ENCODE measurements at places on chromosomes 13 and 19. TPM values are rescaled to one million over a fixed set of nuclear protein-coding genes. Genes with fewer than 3 reads are reported as not detected.

GRCh38 chr13:49066856-49067255, 91.1 kb downstream of the FNDC3A start:
- no peaks in the 10 kb centered on the region for H3K36me3 ChIP-seq
- no peak overlapping the region for H3K4me3 ChIP-seq

DNA sequence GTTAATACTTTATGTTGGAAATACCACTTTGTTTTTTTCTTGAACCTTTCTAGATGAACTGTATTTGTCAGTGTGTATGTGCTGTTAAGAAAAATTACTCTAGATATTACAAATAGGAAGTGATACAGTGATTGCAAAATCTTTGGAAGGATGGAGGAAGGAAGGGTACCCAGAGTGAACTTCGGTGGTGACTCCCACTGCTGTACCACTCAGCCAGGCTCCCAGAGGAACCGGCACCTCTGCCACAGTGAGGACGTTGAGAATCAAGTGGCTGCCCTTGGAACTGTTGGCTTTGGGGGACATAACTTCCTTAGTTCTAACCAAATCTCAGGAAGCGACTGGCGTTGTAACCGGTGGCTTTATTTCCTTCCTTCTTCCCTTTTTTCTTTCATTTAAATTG, 184.7 kb downstream of the PCCA start:
- no peaks in the 10 kb centered on the region for H3K4me1 ChIP-seq
- H3K4me3 ChIP-seq, result no peak overlapping the region
- no peak for DNase-seq
- H3K27ac ChIP-seq, result no peak overlapping the region

DNA sequence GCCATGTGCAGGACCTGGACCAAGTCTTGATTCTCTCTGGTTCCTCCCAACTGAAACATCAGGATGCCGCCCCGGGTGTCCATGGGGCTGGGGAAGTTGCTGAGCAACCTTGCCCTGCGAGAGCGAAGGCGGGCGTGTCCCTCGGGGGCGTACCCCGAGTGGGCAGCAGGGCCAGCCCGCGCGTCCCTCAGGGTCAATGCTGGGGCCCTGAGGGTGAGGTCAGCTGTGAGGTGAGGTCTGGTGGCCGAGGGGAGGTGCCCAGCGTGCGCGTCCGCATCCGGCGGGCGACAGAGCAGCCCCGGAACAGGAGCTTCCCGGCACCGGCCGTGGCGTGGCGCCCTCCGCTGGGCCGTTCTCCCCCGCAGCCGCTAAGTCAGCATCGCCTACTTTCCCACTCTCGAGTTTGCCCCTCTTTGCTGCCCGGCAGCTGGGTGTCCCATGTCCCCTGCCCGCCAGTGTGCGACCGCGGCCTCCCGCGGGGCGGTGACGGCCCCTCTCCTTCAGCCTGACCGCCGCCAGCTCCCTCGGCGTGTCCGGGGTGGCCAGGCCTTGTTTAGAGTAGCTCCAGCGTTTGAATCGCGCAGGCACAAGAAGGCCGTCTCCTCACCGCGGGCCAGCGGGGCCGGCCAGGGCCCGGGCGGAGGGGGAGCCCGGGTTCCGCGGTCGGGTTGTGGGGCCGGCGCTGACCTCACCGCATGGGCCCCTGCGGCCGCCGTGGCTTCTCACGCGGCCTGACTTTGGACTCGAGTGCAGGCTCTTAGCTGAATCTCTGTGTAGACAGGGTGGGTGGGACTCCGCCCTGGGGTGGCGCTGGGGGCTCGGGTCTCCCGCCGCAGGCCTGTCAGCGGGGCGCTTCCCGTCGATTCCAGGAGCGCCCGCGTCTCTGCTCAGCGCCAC, 33.0 kb downstream of the GJA3 start:
- no peaks in the 10 kb centered on the region for H3K36me3 ChIP-seq
- H3K4me1 ChIP-seq, result no peaks in the 10 kb centered on the region
- H3K27ac ChIP-seq, result peak overlapping the region; percentile 90
- peak overlapping the region; percentile 84 for H3K4me3 ChIP-seq
- peak; percentile 83 for DNase-seq

DNA sequence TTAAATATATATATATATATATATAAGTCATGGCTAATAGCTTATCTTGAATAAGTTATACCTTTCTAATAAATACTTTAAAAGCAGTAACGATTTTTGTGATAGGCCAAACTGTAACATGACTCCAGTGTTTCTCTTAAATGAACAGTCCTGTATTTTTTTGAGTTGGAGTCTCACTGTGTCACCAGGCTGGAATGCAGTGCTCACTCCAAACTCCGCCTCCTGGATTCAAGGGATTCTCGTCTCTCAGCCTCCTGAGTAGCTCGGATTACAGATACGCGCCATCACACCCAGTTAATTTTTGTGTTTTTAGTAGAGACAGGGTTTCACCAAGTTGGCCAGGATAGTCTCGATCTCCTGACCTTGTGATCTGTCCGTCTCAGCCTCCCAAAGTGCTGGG, 814.2 kb upstream of the SLITRK5 start:
- H3K27ac ChIP-seq, result no peak overlapping the region
- no peak for DNase-seq
- no peaks in the 10 kb centered on the region for H3K36me3 ChIP-seq
- H3K4me1 ChIP-seq, result no peaks in the 10 kb centered on the region
- H3K4me3 ChIP-seq, result no peak overlapping the region

DNA sequence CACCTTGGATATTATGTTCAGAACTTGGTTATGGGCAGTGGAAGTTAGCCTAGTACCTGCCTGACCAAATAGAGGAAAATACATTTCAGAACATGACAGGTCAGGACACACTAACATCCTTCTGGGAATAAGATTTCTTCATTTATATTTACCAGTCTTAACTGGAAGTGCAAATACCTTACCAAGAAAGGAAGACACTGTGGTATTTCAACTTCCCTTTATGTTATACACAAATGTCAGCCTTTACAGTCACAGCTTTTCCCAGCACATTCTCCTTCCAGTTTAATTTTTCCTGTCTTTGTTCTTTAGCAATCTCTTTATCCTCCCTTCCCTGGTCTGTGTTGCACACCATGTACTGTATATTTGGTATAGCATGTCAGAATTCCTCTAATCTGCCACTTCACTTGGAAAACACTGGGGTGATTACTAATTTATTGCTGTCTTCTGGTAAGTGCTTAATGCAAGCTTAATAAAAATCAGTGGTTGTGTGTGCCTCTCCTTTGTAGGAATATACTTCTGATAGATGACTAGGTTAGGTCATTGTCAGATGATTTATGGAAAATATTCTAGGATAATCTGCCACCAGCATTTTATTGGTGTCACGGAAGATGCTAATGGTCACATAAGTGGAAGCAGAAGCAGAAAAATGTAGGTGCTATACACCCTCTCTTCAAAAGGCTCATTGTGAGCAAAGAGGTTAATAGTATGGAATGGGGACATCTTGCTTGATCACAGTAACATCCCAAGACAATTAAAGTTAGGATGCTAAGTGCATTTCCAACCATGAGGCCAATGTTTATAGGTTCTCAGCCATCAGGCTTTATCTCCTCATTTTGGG, 124.3 kb upstream of the STARD13 start:
- H3K27ac ChIP-seq, result no peak overlapping the region
- H3K4me1 ChIP-seq, result no peaks in the 10 kb centered on the region
- no peaks in the 10 kb centered on the region for H3K36me3 ChIP-seq
- no peak overlapping the region for H3K4me3 ChIP-seq
- H3K27me3 ChIP-seq, result no peaks in the 10 kb centered on the region

GRCh38 chr19:1774989-1775772, 21.9 kb downstream of the ONECUT3 start:
- H3K27me3 ChIP-seq, result peaks cover 16% of the 10 kb centered on the region
- H3K4me1 ChIP-seq, result peaks cover 2% of the 10 kb centered on the region
- DNase-seq, result no peak
- no peak overlapping the region for H3K4me3 ChIP-seq

DNA sequence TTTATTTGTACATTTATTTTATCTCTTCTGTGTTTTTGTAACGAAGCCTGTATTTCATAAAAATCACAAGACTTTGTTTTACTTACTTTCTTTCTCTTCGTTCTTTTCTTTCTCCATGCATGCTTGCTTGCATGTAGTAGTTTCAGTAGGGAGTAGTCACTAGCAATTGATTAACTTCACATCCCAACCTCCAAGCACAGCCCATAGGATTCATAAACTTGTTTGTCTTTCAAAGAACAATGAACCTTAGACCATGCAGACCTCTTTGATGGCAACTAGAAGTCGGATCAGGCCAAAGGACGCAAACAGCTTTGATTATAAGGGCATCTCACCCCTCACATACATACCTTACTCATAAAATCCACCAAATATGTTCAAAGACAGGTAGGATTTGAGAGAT, 3.1 kb upstream of the PRR20A start:
- DNase-seq, result no peak
- H3K4me1 ChIP-seq, result no peaks in the 10 kb centered on the region
- H3K36me3 ChIP-seq, result no peaks in the 10 kb centered on the region
- H3K27ac ChIP-seq, result no peak overlapping the region
- H3K4me3 ChIP-seq, result no peak overlapping the region
- H3K27me3 ChIP-seq, result no peaks in the 10 kb centered on the region

DNA sequence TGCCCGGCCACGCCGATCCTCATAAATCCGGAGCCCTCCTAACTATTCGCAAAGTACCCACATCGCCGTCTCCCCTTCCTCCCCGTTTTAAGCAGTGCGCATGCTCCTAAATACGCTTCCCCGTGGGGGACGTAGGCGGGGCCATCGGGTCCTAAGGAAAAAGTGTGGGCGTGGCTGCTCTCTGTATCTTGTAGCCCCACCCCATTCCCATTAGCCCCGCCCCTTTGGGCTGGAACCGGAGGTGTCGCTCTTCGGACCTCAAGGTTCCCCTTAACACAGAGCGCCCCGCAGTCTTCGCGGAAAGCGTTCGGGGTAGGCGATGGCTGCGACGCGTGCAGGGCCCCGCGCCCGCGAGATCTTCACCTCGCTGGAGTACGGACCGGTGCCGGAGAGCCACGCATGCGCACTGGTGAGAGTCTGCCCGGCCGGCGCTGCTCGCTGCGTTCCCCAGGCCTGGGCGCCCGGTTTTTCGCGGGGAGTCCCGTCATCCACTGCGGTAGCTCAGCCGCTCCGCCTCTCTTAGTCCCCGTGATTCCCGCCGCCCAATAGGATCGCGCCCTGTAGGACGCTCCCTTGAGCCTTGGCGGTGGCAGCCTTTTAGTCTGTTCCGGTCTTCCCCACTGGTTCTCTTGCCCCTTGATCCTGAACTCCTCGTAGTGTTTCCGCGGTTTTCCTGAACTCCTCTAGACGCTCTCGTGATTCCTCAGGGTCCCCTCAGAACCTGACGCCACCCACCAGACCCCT, at the start of gene ALDH16A1:
Gene ALDH16A1, plus strand, starts transcription at position 213 of the 744 bp plus-strand sequence. Its CDS starts 107 bp downstream, at position 320.
- peak; percentile 89 for DNase-seq
- peak within 1 kb of the TSS; percentile 88 for H3K27ac ChIP-seq
- peaks cover 8% of the 10 kb centered on the region for H3K36me3 ChIP-seq
- peak within 1 kb of the TSS; percentile 73 for H3K4me3 ChIP-seq
- no peaks in the 10 kb centered on the region for H3K27me3 ChIP-seq

GRCh38 chr13:113115363-113116205, 7.0 kb upstream of the F10 start:
- DNase-seq, result no peak
- H3K27ac ChIP-seq, result no peak overlapping the region
- no peak overlapping the region for H3K4me3 ChIP-seq
- H3K4me1 ChIP-seq, result no peaks in the 10 kb centered on the region
- no peaks in the 10 kb centered on the region for H3K36me3 ChIP-seq
- peaks cover 6% of the 10 kb centered on the region for H3K27me3 ChIP-seq

DNA sequence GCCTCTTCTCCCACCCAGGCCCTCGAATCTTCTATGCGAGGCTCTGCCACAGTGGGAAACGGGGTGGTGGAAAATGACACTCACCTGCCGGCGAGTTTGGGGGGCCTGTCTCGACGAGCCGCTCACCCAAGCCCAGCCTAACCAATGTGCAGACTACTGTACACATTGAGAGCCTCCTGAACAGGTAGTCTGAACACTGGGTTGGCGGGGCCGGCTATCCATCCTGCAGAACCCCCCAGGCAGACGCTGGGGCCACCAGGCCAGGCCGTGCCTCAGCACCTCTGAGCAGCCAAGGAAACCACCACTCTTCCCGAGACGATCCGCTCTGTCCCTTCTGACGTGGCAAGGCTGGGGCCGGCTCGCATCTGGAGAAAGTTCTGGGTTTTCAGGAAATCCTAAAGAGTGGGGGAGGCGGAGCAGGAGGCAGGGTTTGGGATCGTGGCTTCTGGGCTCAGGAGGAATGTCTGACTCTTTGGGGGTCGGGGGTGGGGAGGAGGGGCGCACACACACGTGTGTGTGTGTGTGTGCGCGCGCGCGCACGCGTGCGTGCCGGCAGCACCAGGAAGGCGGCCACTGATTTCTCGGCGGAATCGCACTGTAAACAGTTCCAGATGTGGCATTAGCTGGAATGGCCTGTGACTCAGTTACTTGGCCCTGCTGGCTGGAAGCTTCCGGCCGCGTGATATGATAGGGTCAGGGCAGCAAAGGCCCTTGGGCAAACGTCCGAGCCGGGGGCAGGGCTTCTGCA, 18.5 kb downstream of the TMED1 start:
- peaks cover 10% of the 10 kb centered on the region for H3K4me1 ChIP-seq
- peak overlapping the region; percentile 92 for H3K27ac ChIP-seq
- peak; percentile 89 for DNase-seq
- peak overlapping the region; percentile 65 for H3K4me3 ChIP-seq

The GNG8 gene
- total RNA-seq, result not detected

The ZNF560 gene
- not detected for total RNA-seq

The ZNF225 gene
- 3.3 TPM for total RNA-seq

The IRGC gene
- not detected for total RNA-seq

The NOP53 gene
- total RNA-seq, result 385 TPM
